Activated naive CD4-positive, alpha-beta T cell treated with anti-CD3 and anti-CD28 coated beads, Interleukin-2, amount 50 U/mL, for 72 hours (primary cell): ENCODE measurements at places on chromosomes 11 and 22. TPM values are rescaled to one million over a fixed set of nuclear protein-coding genes. Genes with fewer than 3 reads are reported as not detected.

GRCh38 chr22:31094021-31094551 is 13.0 kb downstream of the SMTN start:
- no peak for DNase-seq

DNA sequence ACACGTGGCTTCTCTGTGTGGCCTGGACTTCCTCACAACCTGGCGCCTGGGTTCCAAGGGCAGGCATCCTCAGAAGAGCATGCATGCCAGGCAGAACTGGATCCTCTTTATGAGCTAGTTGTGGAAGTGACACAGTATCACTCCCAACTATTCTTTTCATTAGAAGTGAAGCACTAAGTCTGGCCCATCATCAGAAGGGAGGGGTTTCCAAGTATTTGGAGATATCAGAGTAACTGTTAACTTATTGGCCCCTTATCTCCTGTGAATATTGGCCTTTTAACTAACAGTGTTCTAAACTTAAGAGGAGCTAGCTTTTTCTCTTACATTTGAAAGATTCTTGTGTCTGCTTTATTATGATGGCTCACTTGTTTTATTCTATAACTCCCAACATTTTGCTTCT is 35.5 kb downstream of the FDX1 start:
- DNase-seq, result no peak

DNA sequence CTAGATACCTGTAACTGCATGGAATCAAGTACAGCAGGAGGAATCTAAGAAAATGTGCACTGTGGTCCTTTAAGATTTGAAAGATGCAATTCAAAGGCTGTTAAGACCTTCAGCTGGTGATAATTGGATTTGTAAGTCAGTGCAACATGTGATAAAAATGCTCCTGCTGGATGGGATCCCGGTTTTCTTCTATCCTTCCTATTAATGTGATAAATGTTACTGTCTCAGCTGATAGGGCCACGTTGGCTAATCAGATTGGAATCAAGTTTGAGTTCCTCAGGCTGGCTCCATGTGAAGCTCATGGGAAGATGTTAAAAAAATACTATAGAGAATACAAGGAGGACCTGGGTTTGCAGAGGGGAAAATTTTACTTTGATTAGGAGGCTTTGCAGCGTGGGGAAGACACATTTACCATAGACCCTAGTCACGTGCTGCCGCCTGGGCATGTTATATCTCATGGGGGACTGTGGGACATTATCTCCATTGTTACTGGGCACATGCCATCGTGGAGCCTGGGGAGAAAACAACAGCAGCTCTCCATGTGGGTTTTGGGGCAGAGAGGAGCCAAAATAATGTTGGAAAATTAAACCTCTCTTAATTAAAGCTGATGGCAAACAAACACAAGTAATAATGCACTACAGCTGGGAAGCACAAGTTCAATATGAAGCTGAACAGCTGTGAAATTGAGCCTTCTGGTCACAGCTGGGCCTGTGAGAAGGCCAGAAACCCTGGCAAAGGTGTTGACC is 652.5 kb downstream of the NTM start:
- no peak for DNase-seq

- no peak for DNase-seq
Observed at GRCh38 chr11:86625544-86625943, 46.9 kb downstream of the ME3 start.

- DNase-seq, result no peak
Observed at GRCh38 chr11:105867742-105868141, 154.3 kb downstream of the MSANTD4 start.

- DNase-seq, result no peak
Observed at GRCh38 chr11:127962416-127962815, 624.9 kb downstream of the ETS1 start.

DNA sequence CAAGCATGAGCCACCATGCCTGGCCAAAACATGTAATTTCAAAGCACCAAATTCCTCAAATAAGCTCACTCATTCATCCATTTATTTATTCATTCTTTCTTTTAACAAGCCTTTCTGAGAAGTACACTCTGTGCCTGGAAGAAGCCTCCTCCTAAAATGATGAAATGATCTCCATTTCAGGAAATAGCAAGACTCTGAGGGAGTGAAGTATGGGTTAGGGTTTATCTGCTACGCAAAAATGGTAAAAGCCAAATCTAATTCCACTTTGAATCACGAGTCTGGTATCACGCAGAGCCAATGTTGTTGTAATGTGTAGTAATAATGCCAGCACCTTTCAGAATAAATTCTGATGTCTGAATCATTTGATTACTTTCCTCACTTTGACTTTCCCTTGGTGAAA is 1041.8 kb downstream of the LRRC4C start:
- DNase-seq, result no peak

- DNase-seq, result no peak
Observed at GRCh38 chr11:132358573-132358953, 988.1 kb downstream of the NTM start.

DNA sequence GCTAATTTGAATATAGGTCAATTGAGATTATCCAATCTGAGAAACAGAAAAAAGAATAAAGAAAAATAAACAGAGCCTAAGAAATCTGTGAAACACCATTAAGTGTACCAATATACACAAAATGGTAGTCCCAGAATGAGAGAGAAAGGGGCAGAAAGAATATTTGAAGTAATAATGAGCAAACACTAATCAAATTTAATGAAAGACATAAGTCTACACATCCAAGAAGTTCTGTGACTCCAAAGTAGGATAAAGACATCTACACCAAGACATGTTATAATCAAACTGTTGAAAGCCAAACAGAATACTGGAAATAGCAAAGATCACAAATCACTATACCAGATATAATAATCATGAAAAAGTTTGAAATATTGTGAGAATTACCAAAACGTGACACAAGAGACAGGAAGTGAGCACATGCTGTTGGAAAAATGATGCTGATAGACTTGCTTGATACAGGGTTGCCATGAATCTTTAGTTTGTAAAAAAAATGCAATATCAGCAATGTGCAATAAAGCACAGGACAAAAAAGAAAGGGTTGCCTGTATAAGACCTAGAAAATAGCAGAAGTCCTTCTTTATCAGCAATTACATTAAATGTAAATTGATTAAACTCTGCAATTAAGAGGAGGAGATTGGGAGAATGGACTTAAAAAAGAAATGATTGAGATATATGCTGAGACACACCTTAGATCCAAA is 75.8 kb downstream of the RNF169 start:
- no peak for DNase-seq

DNA sequence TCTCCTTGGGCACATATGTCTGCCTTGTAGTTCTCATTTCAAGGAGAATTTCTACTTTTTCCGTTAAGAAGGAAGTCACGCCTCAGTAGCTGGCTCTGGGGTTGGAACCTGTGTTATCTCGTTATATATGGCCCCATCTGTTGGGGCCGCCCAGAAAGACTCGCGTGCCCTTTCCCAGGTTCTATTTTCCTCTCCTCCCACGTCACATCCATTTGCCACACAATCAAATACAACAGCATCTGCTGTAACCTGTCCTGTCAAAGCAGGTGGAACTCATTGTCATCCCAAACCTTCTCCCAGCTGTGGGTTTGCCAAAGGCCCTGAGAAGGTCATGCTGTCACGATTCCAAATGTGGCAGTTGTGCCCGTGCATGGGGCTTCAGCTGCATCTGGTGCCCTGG is 213.1 kb upstream of the ZBED5 start:
- DNase-seq, result no peak

The TUBA8 gene
- total RNA-seq, result 1.1 TPM

The FEN1 gene
- 80.5 TPM for total RNA-seq

The C11orf58 gene
- 125 TPM for total RNA-seq

The FGF3 gene
- total RNA-seq, result not detected

The GGTLC3 gene
- not detected for total RNA-seq

The SLN gene
- total RNA-seq, result not detected

The RASSF10 gene
- total RNA-seq, result not detected

The MFRP gene
- total RNA-seq, result not detected
